IMR-90 (cell line): ENCODE measurements at places on chromosomes 6 and 20. TPM values are rescaled to one million over a fixed set of nuclear protein-coding genes. Genes with fewer than 3 reads are reported as not detected.
A peak's percentile ranks its signal among the peaks of the same experiment; 100 is the strongest.

The PSORS1C2 gene
- polyA plus RNA-seq: not detected in 2 replicates

The GMDS gene
- polyA plus RNA-seq: 15.0 and 21.9 TPM in 2 replicates

The EZR gene
- polyA plus RNA-seq: 83.8 and 87.6 TPM in 2 replicates

The PROKR2 gene
- not detected in 2 replicates for polyA plus RNA-seq

The SUMO4 gene
- polyA plus RNA-seq: not detected in 2 replicates

The C6orf62 gene
- polyA plus RNA-seq: 37.4 and 47.5 TPM in 2 replicates

The BPIFB1 gene
- polyA plus RNA-seq: not detected in 2 replicates

The STX11 gene
- 0.68 and 0.83 TPM in 2 replicates for polyA plus RNA-seq

The BTN1A1 gene
- not detected in 2 replicates for polyA plus RNA-seq

The TFAP2A gene
- 7.1 and 8.6 TPM in 2 replicates for polyA plus RNA-seq

The C6orf120 gene
- polyA plus RNA-seq: 19.7 and 21.4 TPM in 2 replicates

The GUCA1A gene
- polyA plus RNA-seq: 0.32 and 0.34 TPM in 2 replicates

The CCDC170 gene
- 0.12 and 0.14 TPM in 2 replicates for polyA plus RNA-seq

The RNF182 gene
- 3.0 and 4.1 TPM in 2 replicates for polyA plus RNA-seq

DNA sequence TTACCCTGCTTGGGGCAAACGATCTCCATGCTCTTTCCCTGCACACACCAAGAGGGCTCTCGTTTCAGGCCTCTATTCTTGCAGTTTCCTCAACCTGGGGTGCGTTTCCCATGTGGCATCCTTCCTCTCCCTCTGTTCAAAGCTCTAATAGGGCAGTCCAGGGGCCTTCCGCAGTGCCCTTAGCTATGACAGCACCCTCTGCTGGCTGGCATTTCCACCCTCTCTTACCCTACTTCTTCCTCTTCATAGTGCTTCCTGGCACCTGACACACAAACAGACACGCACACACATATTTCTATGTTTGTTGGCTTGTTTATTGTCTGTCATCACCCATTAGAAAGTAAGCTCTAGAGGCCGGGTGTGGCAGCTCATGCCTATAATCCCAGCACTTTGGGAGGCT lies 294.0 kb downstream of the CLIC5 start:
- no peak for DNase-seq

GRCh38 chr6:16576451-16577368 lies 184.6 kb downstream of the ATXN1 start:
- DNase-seq: no peak

DNA sequence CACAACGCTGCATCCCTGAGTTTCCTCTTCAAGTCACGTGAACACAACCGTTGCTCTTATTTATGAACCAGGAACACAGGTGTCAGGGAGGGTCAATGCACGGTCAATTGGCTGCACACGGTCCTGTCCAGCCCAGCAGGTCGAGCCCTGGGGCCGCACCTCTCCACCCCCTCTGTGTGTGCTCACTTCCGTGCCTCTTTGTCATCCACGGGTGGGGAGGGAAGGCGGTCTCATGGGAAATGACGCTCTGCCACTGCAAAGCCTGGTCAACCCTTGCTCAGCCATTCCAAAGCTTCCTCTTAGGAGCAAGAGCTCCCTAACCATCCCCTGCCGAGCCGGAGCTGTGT lies 38.7 kb downstream of the DACT2 start:
- no peak for DNase-seq

- no peak for DNase-seq
Measured at GRCh38 chr20:56447227-56447626, 21.2 kb upstream of the RTF2 start.

DNA sequence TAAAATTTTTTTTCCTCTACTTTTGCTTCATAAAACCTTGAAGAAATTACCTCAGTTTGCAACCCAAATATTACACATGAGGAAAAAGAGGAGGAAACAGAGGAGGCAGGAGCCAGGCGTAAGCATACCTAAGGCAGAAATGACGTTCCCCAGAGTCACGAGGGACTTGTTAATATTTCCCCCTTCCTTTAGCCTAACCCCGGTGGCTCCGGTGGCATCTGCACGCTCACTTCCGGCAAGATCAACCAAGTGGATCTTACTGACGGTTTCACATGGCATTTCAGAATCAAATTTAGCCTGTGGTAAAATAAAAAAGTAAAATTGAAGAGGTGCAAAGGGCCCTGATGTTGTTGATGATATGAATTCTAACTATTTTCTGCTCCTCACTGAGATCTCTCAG lies 67.4 kb downstream of the KIF16B start:
- DNase-seq: no peak

- DNase-seq: no peak
Measured at GRCh38 chr6:167053895-167054530, 54.8 kb downstream of the CEP43 start.

DNA sequence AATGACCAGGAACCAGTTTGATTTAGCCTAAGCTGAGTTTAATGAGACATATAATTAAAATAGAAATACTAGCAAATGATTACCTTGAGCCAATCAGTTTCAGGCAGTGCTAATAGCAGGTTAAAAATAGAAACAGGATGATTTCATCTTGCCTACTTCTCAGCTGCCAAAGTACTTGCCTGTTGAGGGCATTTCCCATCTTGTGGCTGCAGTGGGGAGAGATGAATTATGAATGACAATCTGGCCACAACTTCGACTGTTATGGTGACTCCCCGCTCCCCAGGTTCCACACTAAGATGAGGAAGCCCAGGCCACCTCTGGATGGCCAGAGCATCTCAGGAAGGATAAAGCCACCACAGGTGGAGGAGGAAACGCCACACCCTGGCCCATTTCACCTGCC lies 31.3 kb downstream of the MBOAT1 start:
- no peak for DNase-seq

- no peak for DNase-seq
Measured at GRCh38 chr20:61756966-61757677, 308.6 kb downstream of the TAF4 start.

DNA sequence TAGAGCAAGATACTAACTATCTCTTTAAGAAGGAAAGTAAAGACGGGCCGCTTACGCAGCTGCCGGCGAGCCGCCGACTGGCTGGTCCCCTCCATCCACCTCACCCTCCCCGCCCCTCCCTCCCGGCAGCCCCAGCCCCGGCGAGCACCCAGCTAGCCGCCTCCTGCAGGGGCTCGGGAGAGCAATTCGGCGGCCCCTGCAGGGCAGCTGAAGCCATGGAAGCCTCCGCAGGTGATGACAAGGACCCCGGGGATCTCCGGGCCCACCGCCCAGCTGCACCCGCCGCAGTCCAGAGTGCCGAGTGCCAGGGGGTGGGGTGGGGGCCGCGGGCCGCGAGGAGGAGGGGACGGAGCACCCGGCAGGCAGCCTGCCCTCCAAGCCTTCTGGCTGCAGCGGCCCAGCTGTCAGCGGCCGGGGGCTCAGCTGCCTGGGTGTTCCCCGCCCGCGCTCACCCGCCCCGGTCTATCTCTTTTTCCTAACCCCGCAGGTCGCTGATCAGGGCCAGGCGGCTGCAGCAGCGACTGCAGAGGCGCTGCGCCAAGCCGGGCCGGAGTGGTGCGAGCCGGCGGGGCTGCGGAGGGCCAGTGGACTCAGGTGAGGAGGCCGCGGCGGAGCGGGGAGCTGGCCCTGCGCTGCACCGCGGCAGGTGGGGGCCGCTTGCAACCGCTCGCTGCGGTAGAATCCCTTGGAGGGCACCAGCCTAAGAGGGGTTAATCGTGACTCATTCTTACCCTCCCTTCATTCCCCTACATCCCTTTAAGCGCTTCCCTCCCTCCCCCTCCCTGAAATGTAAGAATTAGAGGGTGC lies at the start of gene SNPH:
Gene SNPH (plus strand): TSS at position 128 of the 807 bp plus-strand sequence. CDS start 29,946 bp downstream, outside the sequence.
- peak; percentile 76 for DNase-seq

GRCh38 chr20:17169585-17170136 lies 57.2 kb upstream of the PCSK2 start:
- DNase-seq: no peak

DNA sequence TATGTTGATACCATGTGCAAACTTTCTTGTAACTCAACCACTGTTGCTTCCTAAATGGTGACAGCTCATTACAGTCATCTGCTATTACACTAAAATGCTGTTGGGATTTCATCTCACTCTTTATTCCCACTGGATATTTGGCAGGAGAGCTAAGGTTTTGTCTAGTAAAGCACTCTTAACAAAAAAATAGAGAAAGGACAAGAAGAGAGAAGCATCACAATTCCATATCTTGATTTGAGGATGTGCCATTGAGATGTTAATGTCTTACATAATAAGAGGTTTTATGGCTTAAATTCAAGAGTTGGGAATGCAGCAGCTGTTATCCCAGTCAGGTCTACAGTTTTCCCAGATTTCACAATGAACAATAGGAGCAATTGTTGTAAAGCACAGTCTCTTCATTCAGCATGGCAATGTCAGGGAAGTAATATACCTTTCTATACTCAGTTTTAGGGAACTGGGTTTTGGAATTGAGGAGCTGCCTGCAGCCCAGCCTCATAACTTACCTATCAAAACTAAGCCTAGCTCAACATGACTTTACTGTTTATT lies 134.9 kb downstream of the ISM1 start:
- no peak for DNase-seq

- DNase-seq: no peak
Measured at GRCh38 chr6:38555606-38556005, 84.1 kb downstream of the BTBD9 start.

GRCh38 chr20:59945175-59945574 lies 5.0 kb downstream of the FAM217B start:
- DNase-seq: no peak

- DNase-seq: no peak
Measured at GRCh38 chr20:63544241-63544957, 3.1 kb downstream of the SRMS start.

GRCh38 chr6:49764571-49765236 lies 20.5 kb upstream of the CRISP3 start:
- no peak for DNase-seq

DNA sequence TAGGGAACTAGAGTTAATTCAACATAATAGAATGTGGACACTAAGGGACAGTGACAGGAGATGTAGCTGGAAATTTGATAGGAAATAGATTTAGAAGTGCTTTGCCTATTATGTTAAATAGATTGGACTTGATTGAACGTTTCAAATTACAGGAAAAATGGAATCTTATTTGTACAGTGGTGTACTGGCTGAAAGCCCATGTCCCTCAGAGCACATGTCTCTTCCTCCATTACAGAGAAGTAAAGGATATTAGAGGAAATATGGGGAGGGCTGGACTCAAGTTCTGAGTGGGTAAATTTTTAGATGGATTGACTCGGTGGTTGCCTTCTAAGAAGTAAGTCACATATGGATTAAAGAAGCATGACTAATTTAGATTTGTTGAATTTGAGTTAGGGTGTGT lies 11.4 kb downstream of the PKIB start:
- no peak for DNase-seq

- DNase-seq: no peak
Measured at GRCh38 chr6:105821027-105821426, 265.1 kb upstream of the PRDM1 start.

DNA sequence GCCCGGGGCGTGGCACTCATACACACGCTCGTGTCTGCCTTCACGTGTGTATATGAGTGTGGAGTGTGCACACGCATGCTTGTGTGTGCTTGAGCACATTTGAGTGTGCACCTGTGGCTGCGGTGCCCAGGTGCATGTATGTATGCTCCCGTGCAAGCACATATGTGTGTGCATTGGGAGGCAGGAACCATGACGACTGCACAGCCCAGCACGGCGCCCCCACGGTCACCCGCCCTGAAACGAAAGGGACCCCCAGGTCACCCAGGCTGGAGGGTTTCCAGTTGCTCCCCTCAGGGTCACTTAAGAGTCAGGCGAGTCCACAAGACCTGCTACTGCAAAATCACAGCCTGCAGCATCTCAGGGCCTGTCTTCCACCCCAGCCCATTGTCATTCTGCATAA lies 94.7 kb downstream of the YTHDF1 start:
- no peak for DNase-seq

GRCh38 chr6:133130863-133131262 lies 110.3 kb upstream of the EYA4 start:
- DNase-seq: peak; percentile 66

- peak; percentile 79 for DNase-seq
Measured at GRCh38 chr20:25549843-25550477, 35.4 kb downstream of the NINL start.

DNA sequence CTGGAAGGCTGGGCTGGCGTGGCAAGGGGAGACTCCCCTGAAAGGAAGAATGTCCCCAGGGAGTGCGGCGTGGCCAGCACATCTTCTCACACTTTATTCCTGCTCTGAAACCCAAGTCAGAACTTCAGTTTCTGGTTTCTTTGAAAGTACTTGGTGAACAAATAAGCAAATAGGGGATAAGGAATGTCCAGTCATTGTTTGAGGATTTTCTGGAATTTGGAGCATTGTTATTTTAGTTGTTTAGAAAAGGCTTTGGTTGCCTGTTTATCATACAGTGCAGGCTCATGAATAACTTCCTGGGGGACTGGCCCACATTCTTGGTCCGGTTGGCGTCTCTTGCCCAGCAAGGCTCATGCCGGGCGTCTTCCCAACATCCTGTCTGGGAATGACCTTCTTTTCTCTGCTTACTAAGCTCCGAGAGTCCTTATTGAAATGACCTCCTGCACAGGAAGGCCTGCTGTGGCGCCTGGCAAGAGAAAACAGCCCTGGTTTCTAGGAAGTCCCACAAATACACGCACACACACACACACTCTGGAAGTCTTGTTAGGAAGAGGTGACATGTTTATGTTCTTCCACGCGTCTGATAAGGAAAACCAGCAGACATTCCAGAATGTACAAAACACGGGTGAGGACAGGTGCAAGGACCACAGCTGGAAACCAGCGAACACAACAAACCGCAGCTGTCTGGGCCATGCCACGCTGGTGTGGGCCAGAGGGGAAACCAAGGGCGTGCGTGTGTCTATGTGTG lies 71.9 kb downstream of the TMEM170B start:
- peak; percentile 85 for DNase-seq

- DNase-seq: no peak
Measured at GRCh38 chr6:90997076-90997475, 410.2 kb upstream of the MAP3K7 start.

DNA sequence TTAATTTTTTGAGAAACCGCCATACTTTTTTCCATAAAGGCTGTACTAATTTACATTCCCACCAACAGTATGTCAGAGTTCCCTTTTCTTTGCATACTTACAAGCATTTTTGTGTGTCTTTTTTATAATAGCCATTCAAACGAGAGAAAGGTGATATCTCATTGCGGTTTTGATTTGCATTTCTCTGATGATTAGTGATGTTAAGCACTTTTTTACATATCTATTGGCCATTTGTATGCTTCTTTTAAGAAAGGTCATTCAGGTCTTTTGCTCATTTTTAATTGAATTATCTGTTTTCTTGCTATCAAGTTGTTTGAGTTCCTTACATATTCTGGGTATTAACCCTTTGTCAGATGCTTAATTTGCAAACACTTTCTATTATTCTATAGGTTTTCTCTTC lies 176.1 kb upstream of the UFL1 start:
- no peak for DNase-seq

DNA sequence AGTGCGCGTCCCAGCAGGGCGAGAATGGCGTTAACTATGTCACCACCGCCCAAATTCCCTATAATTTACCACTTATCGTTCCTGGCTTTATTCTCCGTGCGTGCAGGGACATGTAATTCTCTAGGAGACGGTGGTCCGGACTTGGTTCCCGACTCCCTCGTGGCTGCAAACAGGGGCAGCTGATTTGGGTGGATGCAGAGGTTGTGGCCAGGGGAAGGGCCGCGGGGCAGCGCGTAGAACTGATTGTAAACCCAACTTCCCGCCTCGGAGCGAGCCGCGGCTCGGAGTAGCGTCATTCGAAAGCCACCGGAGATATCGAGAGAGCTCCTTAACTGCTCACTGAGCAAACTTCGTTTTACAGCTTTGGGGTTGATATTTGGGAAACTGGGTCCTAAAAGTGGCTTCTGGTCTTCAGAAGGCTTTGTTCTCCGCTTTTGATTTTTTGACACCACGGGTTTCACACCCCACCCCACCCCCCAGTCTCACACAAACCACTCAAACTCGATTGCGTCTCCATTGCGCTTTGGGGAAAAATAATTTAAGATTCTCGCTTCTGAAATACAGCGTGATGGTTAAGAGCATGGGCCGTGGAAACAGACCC lies 17.5 kb upstream of the ZSCAN9 start:
- DNase-seq: peak; percentile 34

GRCh38 chr6:118660218-118660569 lies 8.8 kb upstream of the CEP85L start:
- no peak for DNase-seq
